ENCODE measurements at places on chromosomes 1 and 21.

GRCh38 chr1:164557270-164557669 is 1.7 kb upstream of the PBX1 start:
- DNase-seq, result no peak

GRCh38 chr1:89285745-89286380 is 13.2 kb upstream of the GBP5 start:
- DNase-seq, result no peak

DNA sequence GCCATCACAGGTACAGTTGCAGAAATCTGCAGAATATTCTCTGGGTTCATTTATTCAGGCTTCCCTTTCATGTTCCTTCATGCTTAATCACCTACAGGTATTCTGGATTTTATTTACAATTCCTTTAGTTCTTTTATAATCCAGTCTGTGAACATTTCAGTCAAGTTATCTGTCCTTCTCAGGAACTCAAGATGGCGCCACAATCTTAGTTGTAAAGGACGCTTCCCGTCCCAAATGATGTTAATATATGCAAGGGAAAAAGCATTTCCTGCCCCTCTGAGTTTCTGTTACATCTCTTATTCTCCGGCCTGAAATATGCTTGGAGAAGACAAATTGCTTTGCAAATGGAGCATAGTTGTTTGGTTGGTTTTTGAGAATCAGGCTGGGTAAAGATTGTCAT is 19.3 kb downstream of the F3 start:
- DNase-seq, result no peak

- DNase-seq, result no peak
Measured at GRCh38 chr1:38740487-38740886, 119.1 kb downstream of the RRAGC start.

- DNase-seq, result no peak
Measured at GRCh38 chr1:117638141-117638540, 32.3 kb downstream of the TENT5C start.

GRCh38 chr1:86687595-86687994 is 16.8 kb upstream of the SH3GLB1 start:
- DNase-seq, result no peak

DNA sequence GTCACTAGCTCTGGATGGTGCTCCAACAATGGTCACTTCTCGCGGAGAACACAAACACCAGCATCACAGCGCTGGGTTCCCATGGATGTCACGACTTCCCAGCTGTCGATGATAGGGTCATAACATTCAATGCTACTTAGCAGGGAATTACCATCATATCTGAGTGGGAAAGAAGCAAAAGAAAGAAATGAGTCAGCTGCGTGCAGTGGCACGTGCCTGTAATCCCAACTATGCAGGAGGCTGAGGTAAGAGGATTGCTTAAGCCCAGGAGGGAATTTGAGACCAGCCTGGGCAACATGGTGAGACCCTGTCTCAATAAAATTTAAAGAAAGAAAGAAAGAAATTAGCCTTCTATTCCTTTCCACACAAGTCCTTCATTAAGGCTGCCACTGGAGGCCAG is 3.6 kb upstream of the RABIF start:
- DNase-seq, result no peak

GRCh38 chr1:245209658-245210435 is 55.1 kb downstream of the KIF26B start:
- DNase-seq, result no peak

DNA sequence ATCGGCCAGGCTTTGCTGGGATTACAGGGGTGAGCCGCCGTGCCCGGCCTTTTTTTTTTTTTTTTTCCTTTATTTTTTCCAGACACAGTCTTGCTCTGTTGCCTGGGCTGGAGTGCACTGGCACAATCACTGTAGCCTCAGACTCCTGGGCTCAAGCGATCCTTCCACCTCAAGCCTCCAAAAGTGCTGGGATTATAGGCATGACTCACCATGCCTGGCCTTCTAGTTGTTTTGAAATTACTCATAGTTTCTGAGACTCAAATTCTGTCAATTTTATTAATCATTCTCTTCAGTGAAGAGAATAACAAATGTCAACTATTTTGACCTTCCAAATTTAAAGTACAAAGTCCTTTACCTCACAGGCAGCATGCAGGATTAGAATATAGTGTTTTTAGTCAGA is 374.5 kb downstream of the PLA2G4A start:
- no peak for DNase-seq

DNA sequence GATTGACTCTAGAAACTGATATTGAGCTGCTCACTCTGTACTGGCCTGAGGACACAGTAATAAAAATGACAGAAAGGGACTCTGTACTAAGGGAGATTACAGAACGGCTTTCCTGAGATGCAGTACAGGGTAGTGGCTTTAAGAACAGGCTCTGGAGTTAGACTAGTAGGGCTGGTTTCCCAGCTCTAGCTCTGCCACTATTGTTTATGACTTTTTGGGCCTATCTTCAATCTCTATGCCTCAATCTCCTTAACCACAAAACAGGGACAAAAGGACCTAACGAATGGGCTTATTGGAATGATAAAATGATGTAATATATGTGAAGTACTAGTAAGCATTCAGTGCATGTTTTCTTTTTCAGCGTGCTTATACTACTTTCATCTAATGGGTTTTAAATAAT is 1.4 kb downstream of the DEPDC1 start:
- DNase-seq, result no peak

- DNase-seq, result no peak
Measured at GRCh38 chr1:184740344-184740743, 14.3 kb downstream of the EDEM3 start.

DNA sequence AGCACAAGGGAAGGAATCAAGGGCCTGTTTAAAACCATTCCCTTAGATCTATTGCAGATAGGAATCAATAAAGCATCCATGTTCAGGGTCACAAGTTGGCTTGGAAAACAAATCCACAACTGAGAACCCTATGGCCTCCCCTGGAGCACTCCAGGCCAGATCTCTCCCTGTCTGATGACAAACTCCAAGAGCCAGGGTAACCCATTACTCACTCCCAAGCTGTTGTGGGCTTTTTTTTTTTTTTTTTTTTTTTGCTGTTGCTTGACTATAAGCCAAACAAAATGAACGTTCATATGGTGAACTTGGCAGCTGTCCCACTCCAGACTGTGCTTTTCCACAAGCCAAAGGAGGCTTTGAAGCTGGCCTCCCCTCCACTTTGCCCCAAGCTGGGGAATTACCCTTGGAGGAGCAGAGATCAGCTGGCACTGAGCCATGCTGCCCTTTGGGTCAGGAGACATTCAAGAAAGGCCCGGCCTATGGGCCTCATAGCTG is 35.7 kb upstream of the VAV3 start:
- DNase-seq, result no peak

DNA sequence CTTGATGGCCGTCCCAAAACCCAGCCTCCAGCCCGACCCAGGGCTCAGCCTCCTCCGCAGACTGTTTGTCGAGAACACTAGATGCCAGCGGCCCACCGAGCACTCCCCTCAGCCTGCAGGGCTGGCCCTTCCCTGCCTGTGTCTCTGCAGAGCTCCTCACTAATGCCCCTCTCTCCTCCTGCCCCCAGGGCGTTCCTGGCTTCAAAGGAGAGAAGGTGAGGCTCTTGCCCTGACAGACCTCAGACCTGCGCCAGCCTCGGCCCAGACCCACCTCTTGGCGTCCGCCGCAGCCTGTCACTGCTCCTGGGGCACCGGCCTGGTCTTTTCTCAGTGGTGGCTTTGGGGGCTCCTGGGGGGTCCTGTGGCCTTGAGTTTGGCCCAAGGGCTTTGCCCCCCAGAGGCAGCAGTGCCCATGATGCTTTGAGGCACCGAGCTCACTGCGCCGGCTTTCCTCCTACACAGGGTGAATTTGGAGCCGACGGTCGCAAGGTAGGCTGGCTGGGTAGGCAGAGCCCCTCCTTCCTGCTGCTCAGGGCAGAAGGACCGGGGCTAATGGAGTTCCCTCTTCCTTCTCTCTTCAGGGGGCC is 18.4 kb downstream of the COL6A2 start:
- no peak for DNase-seq

DNA sequence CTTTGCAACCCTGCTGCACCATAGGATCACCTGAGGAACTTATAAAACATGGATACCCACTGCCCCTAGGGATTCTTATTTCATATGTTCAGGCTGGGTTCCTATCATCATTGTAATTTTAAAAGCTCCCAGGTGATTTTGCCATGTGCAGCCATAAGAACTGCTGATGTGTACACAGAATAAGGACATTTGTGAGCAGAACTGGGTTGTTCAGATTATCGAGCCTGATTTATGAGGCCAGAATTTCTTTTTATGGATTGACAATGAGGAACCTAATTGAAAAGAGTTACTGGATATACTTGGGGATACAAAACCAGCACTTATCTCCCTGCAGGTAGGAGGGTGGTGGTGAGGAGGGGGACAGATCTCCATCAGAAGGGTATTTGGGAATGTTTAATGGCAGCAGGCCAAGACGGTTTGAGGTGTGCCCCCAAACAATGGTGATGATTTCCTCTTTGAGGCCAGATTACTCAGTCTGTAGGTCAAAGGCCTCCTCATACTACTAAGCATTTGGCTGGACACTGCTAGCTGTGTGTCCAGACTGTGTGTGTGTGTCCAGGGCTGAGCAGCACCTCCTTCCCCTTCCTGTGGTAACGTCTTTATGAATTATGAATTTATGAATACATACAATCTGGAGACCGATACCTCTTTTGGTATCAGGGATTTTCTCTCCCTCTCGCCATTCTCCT is 18.9 kb downstream of the NOS1AP start:
- no peak for DNase-seq

DNA sequence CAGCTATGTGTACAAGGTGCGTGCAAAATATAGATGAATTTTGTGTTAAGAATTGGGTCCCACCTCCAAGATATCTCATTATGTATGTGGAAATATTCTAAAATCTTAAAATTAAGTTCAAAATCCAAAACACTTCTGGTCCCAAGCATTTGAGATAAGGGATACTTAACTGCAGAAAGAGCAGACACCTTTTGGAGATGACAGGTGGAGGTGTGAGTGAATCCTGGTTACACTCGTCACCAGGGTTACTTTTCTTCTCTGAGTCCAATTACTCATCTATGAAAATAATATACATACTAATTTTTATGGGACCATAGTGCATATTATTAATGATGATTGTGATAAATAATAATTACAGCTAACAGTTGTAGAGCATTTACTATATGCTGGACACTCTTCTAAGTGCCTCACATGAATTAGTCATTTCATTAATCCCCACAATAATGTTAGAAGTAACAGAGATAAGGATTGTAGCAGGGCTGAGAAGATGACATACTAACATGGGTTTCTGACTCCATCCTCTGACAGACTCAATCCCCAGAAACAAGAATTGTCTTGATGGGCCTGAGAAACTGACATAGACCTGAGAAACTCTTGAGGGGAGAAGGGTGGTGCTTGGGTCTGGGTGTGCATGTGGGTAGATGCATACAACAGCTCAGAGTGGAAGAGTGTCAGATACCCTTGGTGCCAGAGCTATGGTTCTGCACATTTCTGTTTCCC is 8.3 kb upstream of the FASLG start:
- DNase-seq, result no peak

- no peak for DNase-seq
Measured at GRCh38 chr21:45370575-45370974, 34.4 kb upstream of the COL18A1 start.

- no peak for DNase-seq
Measured at GRCh38 chr1:247435030-247435758, 19.2 kb downstream of the NLRP3 start.

GRCh38 chr1:248758352-248758751 is 2.8 kb upstream of the LYPD8 start:
- no peak for DNase-seq

- DNase-seq, result no peak
Measured at GRCh38 chr21:40379881-40380810, 466.8 kb downstream of the DSCAM start.

DNA sequence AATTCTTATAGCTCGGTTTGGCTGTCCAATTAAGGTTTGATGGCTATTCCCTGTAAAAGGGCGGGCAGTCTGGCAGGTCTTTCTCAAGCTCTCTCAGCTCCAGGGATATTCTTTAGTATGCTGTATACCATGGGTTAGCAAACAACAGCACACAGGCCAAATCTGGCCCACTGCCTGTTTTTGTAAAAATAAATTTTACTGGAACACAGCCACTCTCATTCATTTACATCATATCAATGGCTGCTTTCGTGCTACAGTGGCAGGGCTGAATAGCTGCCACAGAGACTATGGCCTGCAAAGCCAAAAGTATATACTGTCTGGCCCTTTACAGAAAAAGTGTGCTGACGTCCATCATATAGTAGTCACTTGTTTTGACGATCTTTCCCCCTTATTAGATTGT is 32.0 kb downstream of the MACO1 start:
- DNase-seq, result no peak

- no peak for DNase-seq
Measured at GRCh38 chr21:15264084-15264665, 199.4 kb upstream of the NRIP1 start.

DNA sequence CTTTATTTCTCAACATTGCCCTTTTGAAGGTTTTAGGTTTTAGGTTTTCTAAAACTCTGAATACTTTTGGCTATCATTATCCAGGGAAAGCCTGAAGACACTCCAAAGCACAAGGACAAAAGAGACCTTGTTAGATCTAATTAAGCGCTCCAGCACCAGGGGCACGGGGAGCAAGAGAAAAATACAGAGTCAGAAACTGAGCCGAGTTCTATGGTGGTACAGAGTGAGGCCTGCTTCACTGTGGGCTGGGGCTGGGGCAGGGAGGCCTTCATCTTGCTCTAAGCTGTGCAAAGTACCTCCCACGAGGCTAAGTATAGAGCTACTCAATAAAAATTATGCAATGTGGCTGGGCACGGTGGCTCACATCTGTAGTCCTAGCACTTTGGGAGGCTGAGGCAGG is 19.7 kb upstream of the RAB4A start:
- DNase-seq, result no peak

GRCh38 chr1:167627865-167628641 is 2.0 kb upstream of the RCSD1 start:
- peak; percentile 73 for DNase-seq

DNA sequence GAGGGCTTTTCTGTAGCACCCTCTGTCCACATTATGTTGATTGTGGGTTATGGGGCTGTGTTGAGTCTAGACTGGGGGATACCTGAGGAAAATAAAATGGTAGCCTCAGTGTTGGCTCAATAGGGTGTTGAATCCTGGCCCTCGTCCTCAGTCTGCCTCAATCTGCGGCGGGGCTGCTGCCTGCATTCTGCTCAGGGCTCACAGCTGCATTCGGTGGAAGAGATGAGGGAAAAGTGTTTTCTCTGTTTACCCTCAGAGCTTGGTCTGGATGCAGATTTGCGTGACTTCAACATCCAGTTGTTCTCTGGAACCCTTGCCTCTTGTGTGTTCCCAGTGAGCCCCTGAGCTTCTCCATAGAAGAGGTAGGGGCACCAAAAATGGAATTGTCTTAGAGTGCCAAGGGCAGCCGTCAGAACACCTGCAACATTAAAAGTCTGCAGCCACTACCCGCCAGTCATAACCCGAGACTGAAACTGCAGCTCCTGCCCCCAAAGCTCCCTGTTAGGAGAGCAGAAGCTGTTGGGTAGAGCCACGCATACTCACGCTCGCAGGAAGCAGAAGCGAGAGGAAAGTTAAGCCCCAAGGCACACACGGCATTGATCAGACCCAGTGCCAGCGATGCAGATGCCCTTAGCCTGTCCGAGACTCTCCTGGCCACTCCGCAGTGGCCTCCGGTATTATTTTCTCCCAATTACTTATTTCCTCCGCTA is 215.3 kb upstream of the C1orf174 start:
- DNase-seq, result no peak

Data from NCI-H187 treated with DMSO at 0.1 percent for 48 hours (cell line).